ENCODE measurements at places on chromosomes 7 and 10. TPM values are rescaled to one million over a fixed set of nuclear protein-coding genes. Genes with fewer than 3 reads are reported as not detected.

GRCh38 chr7:22397981-22398380 is 41.0 kb upstream of the RAPGEF5 start:
- no peak for ATAC-seq

- no peak for ATAC-seq
Observed at GRCh38 chr7:5420067-5420880, 3.4 kb downstream of the TNRC18 start.

DNA sequence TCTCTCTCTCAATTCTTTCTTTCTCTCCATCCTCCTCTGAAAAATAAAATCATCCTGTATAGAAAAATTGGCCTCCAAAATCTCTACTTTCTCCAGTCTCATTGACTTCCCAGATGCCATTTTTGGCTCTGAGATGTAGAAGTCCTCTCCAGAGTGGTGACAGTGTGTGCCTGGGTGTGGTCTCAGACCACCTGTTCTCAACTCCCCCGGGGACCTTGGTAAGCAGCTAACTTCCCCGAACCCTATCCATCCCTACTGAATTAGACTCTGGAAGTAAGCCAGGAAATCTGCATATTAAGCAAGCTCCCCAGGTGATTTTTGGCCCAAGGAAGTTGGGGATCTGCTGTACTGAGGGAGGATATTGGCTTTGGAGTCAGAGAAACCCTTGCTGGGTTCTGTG is 120.5 kb downstream of the WDR11 start:
- no peak for ATAC-seq

The ADAMTS14 gene
- 0.04 TPM for total RNA-seq

DNA sequence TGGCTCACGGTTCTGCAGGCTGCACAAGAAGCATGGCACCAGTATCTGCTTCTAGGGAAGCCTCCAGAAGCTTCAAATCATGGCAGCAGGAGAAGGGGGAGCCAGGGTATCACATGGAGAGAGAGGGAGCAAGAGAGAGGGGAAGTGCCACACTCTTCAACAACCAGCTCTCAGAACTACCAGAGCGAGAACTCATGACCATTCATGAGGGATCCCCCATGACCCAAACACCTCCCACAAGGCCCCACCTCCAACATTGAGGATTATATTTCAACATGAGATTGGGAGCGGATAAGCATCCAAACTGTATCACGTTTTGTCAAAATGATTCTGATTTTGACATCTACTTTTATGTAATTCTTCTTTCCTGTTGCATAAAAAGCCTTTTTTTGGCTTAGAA is 38.5 kb downstream of the CREM start:
- ATAC-seq: no peak

GRCh38 chr10:128922619-128923196 is 544.3 kb upstream of the MGMT start:
- peak; percentile 27 for ATAC-seq

The CADPS2 gene
- 20.3 TPM for total RNA-seq

The CALML3 gene
- 1.9 TPM for total RNA-seq

GRCh38 chr10:118950190-118950680 is 79.3 kb upstream of the NANOS1 start:
- ATAC-seq: no peak

GRCh38 chr7:74015670-74016069 is 12.3 kb upstream of the ELN start:
- ATAC-seq: no peak

DNA sequence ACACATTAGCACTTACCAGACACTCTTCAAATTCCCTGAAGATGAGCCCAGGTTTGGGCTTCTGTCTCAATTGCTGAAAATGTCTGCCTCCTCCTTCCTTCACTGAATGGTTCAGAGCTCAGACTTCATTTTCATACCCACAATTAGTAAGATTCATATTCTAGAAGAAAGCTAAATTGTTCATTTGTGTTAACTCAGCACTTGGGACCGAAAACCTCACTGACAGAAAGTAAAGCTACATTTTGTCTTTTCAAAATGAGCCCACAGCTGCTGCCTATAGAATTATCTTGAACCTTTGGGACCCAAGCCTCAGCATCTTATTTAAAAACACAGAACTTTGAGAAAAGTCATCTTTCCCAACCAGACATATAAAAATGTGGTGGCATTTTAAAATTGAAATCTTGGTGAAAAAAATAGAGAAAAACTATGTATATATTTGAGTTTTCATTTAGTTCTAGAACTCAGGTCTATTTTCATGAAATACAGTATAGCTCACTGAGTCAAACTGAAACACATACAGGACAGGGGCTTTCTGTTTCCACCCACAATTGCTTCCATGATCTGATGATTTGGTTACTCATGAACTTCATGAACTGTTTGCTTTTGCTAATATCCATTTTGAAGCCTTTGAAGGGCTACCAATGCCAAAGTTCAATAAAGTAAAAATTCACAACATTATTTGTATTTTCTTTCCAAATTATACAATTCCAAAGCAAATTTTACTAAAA is 119.1 kb upstream of the PFKP start:
- no peak for ATAC-seq

DNA sequence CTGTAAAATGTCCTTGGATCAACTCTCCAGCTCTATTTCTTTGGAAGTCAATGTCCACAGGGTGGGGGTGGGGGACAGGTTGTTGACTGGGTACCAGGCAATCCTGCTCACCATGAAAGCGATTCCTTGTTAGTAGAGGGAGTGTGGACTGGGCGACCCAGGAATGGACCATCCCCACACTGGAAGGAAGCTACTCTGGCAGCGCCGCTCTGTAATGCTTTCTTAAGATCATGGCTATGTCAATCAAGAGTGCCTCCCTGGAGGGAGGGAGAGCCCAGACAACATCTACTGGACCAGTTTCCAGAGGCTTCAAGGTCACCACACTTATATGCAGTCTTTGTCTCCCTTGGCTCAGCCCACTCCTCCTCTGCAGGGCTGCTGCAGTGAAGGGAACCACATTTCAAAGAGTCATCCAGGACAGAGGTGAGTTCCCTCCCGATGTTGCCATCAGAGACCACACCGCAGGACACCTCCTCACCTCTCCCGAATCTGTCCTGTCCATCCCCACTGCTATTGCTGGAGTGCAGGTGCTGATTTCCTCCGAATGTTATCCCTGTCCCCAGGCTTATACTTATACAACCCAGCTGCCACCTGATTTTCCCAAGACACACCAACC is 6.9 kb downstream of the GIMAP5 start:
- ATAC-seq: no peak
